NCI-H2227 treated with DMSO at 0.1 percent for 48 hours (cell line): ENCODE measurements at places on chromosomes 13 and 19.
A peak's percentile ranks its signal among the peaks of the same experiment; 100 is the strongest.

DNA sequence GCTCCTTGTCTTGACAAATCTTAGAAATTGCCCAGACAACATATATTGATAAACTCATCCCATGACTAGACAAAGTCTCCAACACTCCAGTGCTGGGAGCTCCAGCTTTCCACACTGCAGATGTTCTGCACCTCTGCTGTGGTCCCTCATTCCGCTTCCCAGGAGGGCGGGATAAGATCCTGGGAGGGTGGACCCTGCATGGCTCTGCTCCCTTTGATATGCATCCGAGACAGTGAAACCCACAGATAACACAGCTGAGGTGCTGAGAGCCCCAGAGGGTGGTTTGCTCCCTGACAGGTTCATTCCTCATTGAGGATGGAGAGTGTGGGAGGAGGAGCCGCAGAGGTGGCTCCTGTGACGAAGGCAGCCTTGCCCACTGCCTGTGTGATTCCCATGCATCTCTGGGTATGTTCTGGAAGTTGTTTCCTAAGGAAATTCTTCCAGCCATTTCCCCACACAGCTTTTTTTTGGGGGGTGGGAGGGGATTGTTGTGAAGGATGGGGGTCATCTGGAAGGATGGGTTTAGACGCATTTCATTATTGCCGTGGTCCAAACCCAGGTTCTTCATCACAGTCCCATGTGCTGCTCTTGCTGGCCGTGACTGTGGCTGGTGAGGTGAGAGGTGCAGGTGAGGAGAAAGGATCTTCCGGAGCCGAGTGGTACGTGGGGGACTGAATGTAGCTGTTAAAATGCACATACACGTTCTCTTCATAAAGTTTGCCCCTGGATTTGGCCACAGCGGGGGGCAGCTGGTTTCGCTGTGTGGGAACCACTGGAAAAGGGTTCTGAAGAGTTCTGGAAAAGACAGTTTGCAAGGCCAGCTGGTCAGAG is 46.4 kb downstream of the SLC7A9 start:
- no peak for DNase-seq

DNA sequence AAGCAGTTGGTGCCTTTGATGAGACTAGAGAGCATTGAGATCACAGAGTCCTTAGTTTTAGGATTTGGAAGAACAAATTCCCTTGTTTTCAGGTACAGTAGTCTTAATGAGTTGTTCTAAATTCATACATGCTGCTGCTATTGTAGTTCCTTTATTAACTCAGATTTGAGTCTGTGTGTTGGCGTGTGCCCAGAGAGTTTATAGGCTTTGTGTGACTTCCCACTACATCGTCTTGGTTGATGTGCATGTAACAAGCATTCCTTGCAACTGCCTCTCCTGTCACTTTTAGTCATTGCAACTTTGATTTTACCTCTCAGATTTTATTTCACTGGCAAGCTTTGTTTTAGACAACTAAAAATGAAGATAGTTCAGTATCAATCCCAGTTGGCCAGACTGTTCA is 135.5 kb downstream of the ZAR1L start:
- DNase-seq: no peak

- DNase-seq: no peak
Observed at GRCh38 chr19:38718747-38719543, 25.3 kb downstream of the CAPN12 start.

- DNase-seq: no peak
Observed at GRCh38 chr19:37218592-37218935, 550 bp downstream of the ZNF383 start.

- no peak for DNase-seq
Observed at GRCh38 chr13:105008604-105009003, 1526.9 kb downstream of the EFNB2 start.

DNA sequence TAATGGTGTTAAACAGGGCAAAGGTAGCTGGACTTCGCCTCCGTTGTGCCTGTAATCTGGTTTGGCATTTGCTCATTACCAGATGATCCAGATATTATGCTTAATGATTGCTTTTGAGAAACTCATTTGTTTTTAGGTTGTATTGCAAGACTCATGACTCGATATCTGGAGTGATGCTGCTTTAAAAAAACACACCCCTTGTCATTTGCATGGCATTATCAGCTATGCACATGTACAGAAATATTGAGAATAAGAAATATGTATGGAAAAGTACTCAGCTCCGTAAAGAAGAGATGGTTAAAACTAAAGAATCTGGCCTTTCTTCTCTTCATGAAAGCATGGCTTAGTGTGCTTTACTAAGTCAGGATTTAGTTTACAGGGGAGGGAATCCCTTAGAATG is 95.0 kb downstream of the ARHGEF7 start:
- no peak for DNase-seq

GRCh38 chr13:59346999-59347723 is 816.6 kb downstream of the DIAPH3 start:
- no peak for DNase-seq

DNA sequence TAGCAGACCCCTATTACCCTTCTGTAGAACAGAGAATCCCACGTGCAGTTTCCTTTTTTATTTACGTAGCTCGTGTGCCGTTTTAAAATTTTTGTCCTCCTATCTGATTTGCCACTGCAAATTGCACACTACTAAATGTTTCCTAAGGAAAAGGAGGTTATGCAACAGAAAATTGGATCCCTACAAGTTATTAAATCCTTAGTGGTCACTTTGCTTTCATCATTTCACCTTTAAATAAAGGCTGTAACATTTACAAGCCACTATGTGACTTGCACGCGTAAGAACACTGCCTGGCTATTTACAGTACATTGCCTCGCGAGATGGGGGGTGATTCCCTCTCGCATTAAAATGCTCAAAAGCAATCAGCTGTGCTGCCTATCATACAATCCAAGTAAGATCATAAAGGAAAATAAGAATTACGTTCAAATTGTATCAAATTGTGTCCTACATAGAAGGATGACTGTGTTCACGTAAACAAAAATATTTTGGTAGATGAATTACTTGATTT is 525.6 kb downstream of the SUCLA2 start:
- no peak for DNase-seq

GRCh38 chr19:42067315-42067888 is 2.6 kb downstream of the GRIK5 start:
- DNase-seq: no peak

GRCh38 chr13:52999093-52999696 is 29.4 kb upstream of the OLFM4 start:
- no peak for DNase-seq

GRCh38 chr19:28578786-28579505 is 634.0 kb downstream of the UQCRFS1 start:
- DNase-seq: no peak

- no peak for DNase-seq
Observed at GRCh38 chr13:80814541-80814940, 473.6 kb upstream of the SPRY2 start.

- DNase-seq: no peak
Observed at GRCh38 chr19:48673436-48674100, 751 bp upstream of the NTN5 start.

DNA sequence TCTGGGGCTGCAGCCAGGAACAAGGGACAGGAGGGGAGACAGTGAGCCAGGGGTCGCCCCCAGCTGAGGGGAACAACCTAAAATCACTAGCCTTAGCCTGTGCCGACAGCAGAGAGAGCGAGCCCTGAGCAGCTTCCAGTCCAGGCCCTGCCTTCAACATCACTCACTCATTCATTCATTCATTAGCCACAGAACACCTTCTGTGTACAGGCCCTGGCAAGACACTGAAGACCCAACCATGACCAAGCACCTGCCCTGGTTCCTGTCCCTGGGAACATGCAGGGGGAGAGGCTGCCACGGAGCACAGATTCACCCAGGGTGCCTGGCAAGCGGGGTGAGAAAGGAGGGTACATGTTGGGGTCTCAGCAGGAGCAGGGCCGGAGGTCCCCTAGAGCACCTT is 4.9 kb downstream of the MEX3D start:
- no peak for DNase-seq

- no peak for DNase-seq
Observed at GRCh38 chr13:52025475-52026245, 1.2 kb downstream of the UTP14C start.

DNA sequence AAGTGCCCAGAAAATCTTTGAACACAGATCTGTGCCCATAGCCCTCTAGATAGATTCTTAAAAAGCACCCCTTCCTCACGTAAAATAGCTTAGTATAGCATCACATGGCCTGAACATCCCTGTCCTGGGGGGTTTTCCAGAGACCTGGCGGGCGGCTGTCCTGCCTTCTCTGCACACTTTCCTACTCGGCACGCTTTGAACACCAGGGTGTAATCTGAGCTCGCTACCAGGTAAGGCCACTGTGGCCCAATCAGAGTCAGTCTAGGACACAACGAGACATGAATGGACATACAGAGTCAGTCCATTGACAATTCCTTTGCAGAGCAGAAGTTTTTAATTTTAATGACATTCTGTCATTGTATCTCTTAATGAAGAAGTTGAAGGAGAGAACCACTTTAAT is 8.1 kb downstream of the CYP2A13 start:
- no peak for DNase-seq

DNA sequence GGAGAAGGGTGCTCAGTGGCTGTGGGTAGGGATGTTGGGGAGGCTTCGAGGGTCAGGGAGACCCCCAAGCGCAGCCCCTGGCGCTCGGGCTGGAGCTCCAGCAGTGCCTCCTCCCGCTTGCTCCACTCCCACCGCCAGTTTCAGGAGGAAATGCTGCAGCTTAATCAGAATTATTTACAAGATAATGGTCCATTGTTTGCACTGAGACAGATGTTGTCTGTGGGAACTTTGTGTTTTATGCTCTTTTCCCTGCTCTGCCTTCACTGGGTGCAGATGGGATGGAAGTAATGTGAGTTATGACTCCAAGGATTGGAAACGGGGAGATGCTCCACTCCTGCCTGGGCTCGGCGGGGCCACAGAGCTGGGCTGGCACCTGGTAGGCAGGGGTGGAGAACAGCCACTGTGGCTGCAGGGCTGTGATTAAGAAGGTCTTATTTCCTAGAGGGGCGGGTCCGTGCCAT is 192.4 kb downstream of the ZNF536 start:
- no peak for DNase-seq

- DNase-seq: no peak
Observed at GRCh38 chr13:22926748-22927400, 253.9 kb upstream of the SGCG start.

DNA sequence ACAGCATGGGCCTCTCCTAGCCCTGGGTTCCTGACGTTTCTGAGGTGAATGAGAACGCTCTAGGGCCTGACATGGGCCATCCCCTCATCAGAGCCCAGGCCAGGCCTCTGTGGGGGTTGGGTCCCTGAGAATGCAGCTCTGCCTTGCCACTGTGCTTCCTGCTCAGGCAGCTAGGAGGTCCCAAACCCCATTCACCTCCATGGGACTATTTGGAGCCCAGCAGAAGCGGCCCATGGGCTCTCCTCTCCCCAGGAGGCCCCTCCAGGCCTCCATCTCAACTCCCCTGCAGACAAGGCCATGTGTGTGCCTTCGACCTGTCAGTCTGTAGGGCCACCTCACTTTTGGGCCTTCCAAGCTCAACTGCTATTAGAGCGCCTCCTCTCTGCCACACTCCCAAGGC is 36.9 kb downstream of the ELL start:
- no peak for DNase-seq

GRCh38 chr19:29837448-29837981 is 25.7 kb downstream of the CCNE1 start:
- DNase-seq: no peak

DNA sequence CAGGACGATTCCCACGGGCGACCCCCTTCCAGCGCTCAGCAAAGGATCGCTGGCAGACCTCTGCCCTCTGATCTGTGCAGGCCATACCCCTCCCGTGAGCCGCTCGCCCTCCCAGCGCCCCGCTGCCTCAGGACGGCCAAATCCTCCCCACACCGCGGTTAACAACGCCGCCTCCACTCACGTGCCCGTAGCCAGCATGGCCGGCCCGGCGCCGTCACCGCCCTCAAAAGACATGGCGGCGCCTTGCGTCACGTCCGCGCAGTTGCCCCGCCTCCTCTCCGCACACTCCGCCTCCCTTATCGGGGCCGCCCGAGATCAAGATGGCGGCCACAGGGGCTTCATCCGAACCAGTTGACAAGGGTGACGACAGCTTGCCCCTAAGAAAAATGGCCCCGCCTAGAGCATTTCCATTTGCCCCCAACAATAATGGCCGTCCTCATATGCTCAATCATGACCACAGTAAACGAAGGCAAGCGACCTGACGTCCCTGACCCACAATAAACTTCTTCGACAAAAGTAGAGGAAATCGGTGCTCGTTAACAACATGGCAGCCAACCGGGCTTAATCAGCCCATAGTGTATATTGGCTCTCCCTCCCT is 634 bp downstream of the AKT1S1 start:
- peak; percentile 94 for DNase-seq

DNA sequence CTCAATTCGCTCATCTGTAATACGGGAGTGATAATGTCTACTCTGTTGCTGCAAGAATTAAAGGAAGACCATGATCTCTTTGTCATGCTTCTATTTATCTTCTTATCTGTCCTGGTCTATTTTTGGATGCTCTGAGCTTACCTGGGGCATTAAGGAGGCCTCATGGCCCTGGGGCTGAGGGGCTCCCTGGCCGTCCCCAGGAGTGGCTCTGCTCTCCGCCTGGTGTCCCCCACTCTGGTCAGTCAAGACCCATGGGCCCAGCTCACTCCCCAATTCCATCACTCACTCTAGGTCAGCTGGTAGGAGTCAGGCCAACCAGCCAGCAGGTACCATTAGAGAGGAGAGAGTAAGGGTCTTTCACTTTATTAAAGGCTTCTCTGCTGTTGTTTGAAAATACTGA is 1.1 kb upstream of the CHST8 start:
- DNase-seq: no peak

DNA sequence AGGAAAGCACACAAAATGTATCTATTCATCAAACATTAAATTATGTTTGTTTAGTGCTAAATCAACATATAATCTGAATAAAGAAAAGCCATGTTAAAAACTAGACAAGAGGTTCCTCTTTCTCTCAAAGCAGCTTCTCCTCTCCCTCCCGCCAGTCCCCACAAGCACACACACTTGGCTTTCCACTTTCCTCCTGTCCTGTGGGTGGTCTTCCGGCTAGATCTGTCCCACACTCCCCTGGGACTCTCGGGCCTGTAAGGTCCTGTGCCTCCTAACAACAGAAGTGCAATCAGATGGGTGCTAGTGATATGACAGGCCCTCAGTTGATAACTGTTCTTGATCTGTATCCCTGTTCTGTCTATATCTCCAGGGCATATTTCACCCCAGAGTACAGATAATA is 45.6 kb upstream of the RAP2A start:
- no peak for DNase-seq

DNA sequence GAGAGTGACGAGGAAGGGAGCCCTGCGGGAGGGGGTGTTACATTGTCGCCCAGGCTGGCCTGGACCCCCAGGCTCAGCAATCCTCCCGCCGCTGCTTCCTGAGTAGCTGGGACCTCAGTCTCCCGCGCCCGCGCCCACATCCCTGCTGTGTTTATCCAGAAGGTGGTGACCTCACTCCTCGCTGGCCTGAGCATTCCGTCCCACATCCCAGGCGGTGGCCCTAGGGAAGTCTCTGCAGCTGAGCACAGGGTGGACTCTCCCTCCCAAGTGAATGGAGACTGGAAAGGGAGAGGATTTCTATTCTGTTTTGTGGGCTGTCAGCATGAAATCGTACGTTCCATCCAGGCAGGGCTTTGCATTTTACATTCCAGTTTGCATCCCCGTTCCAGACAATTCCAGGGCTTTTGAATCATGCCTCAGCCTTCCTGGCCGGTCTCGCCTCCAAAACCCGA is 401 bp upstream of the ZNF765 start:
- DNase-seq: no peak
